ENCODE measurements at places on chromosomes 11 and 22.

DNA sequence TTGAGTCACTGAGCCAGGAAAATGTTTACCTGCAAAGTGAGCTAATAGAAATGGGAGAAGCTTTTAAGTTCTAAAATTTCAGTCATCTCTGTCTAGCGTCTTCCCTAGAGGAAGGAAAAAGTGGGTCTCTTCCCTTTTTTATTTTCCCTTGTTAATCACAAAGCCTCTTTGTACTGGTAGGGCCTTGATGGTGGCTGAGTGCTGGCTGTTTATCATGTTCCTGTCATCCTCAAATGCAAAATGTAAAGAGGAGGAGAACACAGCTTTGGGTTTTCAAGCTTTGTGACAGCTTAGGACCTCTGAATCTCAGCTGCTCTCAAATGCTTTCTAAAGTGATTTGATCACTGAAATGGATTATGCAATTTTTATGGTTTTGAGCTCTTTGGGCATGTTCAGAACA, 222.0 kb downstream of the TMEM135 start:
- H3K4me1 ChIP-seq: peaks cover 9% of the 10 kb centered on the region
- peaks cover 11% of the 10 kb centered on the region for H3K36me3 ChIP-seq
- no peak overlapping the region for H3K27ac ChIP-seq
- no peak for DNase-seq
- H3K27me3 ChIP-seq: no peaks in the 10 kb centered on the region

- H3K27me3 ChIP-seq: peaks cover 27% of the 10 kb centered on the region
- no peak overlapping the region for H3K27ac ChIP-seq
- H3K4me1 ChIP-seq: peaks cover 13% of the 10 kb centered on the region
- no peak overlapping the region for H3K4me3 ChIP-seq
Observed at GRCh38 chr11:118289401-118289800, 15.1 kb upstream of the CD3E start.

GRCh38 chr11:11735586-11735985, 106.2 kb upstream of the USP47 start:
- no peak overlapping the region for H3K4me3 ChIP-seq
- DNase-seq: no peak
- peaks cover 14% of the 10 kb centered on the region for H3K27me3 ChIP-seq
- H3K4me1 ChIP-seq: no peaks in the 10 kb centered on the region

DNA sequence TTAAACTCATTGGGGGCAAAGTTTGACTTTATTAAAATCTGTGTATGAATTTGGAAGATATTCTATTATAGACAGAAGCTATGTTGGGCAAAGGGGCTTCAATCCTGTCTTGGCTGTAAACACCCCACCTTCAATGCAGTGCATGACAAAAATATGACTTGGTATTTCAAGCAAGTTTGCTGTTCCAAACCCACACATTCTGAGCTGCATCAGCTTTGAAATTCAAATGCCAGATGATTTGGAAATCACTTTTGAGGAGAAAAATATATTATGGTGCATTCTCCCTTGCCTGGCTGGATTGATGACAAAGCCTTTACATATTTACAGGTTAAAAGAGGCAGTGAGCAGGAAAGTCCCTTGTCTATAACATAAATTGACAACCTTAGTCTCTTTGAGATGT, 760.0 kb downstream of the NELL1 start:
- no peak for DNase-seq
- H3K27me3 ChIP-seq: no peaks in the 10 kb centered on the region

GRCh38 chr11:119780222-119780953, 51.4 kb upstream of the NECTIN1 start:
- H3K27me3 ChIP-seq: peaks cover 29% of the 10 kb centered on the region
- H3K4me3 ChIP-seq: no peak overlapping the region
- DNase-seq: no peak
- H3K36me3 ChIP-seq: no peaks in the 10 kb centered on the region
- H3K4me1 ChIP-seq: no peaks in the 10 kb centered on the region
- H3K27ac ChIP-seq: no peak overlapping the region

- H3K36me3 ChIP-seq: peaks cover 5% of the 10 kb centered on the region
- peaks cover 11% of the 10 kb centered on the region for H3K4me1 ChIP-seq
- H3K4me3 ChIP-seq: peak overlapping the region; percentile 27
- H3K27me3 ChIP-seq: no peaks in the 10 kb centered on the region
Observed at GRCh38 chr11:111344032-111344431, 35.0 kb downstream of the POU2AF1 start.

DNA sequence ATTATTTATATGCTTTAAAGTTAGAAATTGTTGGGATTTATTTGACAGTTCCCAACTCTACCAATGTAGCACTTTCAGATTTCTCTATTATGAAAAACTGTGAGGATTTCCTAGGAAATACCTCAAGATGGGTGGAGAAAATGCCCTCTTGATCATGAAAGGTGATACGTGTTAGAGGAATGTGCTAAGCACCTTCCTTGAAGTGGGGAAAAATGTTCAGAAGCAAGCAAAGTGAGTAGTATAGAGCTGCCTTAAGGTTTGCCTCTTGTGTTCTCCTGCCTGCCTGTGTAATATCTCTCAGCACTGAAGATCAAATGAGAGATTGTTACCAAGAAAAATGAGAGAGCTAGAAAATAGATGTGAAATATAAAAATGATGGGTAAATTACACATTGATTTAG, 58.2 kb downstream of the YAP1 start:
- H3K4me3 ChIP-seq: no peak overlapping the region
- DNase-seq: no peak
- H3K27ac ChIP-seq: no peak overlapping the region
- no peaks in the 10 kb centered on the region for H3K4me1 ChIP-seq

DNA sequence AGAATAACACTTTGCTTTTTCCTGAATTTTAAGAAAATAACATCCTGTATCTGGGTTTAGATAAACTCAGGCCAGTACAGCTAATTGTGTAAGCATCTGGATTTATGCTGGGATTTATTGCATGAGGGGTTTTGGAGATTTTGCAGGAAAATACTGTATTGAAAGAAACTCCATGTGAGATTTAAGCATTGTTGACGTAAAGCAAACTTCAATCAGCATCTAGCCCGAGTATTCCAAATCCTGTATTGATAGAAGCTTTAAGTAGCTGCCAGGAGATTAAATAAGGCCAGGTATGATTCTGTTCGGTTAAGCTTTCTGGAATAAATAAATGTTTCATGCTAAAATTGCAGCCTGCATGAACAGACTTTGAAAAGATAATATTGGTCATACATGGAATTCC, 36.3 kb upstream of the LYVE1 start:
- H3K36me3 ChIP-seq: no peaks in the 10 kb centered on the region
- no peak for DNase-seq
- H3K4me1 ChIP-seq: peaks cover 95% of the 10 kb centered on the region
- no peak overlapping the region for H3K4me3 ChIP-seq

DNA sequence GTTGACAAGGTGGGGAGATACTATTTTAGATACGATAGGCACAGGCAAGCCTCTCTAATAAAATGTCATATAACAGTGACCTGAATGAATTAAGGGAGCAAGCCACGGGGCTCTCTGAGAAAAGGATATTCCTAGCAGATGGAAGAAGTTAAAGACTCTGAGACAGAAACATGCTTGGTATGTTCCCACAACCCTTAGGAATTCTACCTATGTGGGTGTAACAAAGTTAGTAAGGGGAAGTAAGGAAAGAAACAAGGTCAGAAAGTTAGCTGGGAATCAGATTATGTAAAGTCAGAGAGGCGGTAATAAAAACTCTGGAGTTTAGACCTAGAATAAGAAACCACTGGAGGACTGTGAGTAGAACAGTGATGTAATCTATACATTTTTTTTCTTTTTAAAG, 59.7 kb upstream of the GDPD4 start:
- no peaks in the 10 kb centered on the region for H3K27me3 ChIP-seq
- peaks cover 36% of the 10 kb centered on the region for H3K36me3 ChIP-seq
- no peak for DNase-seq
- H3K4me3 ChIP-seq: no peak overlapping the region
- H3K27ac ChIP-seq: no peak overlapping the region

DNA sequence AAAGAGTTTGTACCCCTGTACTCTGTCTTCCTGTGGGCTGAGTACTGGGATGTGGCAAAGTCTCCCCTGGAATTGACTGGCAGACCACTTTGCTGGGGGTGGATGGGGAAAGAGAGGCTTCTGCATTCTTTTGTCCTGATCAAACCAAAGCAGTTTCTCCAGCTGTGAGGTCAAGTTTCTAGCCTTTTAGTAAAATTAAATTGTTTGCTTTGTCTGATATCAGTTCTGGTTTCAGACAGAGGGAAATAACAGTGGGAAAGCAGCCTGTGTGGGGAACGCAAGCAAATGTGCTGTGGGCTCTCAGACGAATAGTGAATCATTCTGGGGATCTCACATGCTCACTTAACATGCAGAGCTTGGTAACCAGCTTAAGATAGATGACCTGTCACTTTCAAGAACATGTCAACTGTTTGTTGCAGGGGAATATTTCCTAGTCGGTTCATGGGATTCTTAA, 151.6 kb downstream of the FAT3 start:
- no peaks in the 10 kb centered on the region for H3K27me3 ChIP-seq
- H3K27ac ChIP-seq: no peak overlapping the region
- H3K36me3 ChIP-seq: no peaks in the 10 kb centered on the region

DNA sequence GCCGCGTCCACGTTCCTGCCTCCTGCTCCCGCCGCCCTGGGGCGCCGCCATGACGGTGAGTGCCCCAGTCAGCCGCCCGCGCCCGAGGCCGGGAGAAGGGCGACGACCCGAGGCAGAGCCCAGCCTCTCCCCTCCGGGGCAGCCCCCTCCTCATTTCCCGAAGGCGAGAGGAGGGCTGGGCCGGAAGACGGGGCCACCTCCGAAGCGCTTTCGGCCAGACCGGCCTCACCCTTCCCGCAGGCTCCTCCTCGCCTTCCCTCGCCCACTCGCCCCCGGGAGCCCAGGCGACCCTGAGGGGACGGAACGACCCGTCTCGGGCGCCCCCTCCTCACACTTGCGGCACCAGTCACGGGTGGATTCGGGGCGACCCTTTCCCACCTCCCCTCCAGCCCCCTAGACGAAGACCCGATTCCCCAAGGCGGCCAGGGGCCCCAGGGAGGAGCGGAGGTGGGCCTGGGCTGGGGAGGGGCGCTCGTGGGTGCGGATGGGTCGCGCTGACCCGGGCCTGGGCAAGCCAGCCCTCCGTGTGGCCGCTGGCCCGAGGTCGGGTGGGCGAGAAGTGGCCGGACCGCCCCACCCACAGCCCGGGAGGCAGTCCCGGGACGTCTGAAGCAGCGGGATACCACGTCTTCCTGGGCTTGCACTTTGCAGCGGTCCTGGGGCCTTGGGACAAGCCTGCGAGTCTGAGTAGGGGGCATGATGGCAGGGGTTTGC, 49.7 kb downstream of the TRIOBP start:
- peak; percentile 26 for DNase-seq
- H3K4me1 ChIP-seq: peaks cover 42% of the 10 kb centered on the region
- peak overlapping the region; percentile 91 for H3K4me3 ChIP-seq
- peaks cover 3% of the 10 kb centered on the region for H3K36me3 ChIP-seq
- peak overlapping the region; percentile 84 for H3K27ac ChIP-seq

DNA sequence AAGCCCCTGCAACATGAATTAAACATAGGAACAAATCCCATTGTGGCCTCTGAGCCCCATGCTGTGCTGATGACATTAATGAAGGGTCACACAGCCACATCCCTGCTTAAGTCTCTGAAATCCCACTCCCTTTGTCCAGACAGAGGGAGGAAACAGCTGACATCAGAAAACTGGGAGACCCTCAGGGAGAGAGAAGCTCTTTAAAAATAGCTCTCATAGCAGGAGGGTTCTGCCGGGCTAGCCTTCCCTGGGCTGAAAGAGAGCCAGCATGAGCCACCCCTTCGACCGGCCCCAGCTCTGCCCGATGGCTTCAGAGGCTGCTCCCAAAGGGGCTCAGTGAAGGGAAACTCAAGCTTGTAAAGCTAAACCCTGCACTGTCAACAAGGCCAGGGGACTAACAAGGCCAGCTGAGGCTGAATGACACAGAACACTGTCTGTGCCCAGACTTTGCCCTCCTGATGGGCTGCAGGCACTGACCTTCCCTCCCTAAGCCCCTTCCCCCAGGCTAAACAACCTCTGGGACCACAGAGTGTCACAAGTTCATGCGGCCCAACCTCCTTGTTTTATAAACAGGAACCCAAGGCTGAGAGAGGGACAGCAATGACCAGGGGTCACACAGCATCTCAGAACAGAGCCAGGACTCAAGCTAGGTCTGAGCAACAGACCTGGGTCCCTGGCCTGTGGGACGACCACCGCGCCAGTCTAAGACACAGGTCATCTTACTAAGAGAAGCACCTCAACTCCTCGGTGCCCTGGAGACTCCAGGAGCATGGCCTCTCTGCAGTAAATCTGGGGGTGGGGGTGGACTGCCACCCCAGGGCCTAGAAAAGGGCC, 163.8 kb downstream of the CHST1 start:
- H3K4me3 ChIP-seq: no peak overlapping the region
- no peak overlapping the region for H3K27ac ChIP-seq
- H3K4me1 ChIP-seq: no peaks in the 10 kb centered on the region

DNA sequence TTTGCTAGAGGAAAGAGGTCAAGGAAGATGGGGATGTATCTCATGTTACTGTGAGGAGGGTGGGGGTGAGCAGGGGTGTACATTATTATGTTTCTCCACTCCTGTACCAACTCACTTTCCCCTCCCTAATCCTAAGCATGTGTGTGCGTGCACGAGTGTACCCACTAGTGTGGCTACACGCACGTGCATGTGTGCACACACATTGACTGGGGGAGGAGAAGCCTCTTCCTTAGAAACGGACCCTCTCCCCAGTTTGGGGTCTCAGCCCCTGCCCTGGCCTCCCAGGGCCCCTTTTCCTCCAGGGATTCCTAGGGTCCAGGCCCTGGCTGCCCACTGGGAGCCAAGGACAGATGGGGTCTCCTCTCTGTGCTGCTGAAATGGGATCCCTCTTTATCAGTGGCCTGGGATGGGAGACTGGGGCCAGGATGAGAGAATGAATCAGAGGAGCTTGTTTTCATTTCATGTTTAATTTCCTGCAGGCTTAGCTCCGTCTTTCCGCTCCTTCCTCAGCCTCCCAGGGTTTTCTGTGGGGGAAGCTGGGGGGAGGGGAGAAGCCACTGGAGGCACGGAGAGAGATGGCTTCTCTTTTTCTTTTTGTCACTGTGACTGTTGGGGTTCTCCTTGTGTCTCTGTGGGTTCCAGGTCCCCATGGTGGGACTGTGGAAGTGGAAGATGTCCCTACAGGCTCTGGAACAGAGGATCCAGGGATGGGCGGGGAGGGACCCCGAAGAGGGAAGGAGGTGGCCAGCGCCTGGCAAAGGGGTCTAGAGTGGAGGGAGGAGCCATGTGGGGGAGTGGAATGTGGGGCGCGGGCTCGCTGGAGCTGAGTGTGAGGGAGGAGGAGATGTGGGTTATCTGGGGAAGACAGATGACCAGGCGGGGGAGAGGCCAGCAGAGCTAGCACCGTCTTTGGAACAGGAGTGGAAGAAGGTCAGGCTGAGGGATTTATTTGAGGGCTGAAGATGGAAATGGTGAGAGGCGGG, 40.3 kb downstream of the ALX4 start:
- no peak for DNase-seq
- H3K27ac ChIP-seq: no peak overlapping the region
- no peak overlapping the region for H3K4me3 ChIP-seq
- H3K4me1 ChIP-seq: no peaks in the 10 kb centered on the region
- peaks cover 13% of the 10 kb centered on the region for H3K27me3 ChIP-seq
- H3K36me3 ChIP-seq: no peaks in the 10 kb centered on the region

- H3K27me3 ChIP-seq: peaks cover 5% of the 10 kb centered on the region
- DNase-seq: no peak
- peaks cover 37% of the 10 kb centered on the region for H3K4me1 ChIP-seq
Observed at GRCh38 chr22:49856343-49856742, 2.7 kb downstream of the ZBED4 start.
